Stimulated activated CD4-positive, alpha-beta T cell treated with anti-CD3 and anti-CD28 coated beads, Interleukin-15, amount 100 ng/mL, for 1 hour (primary cell): ENCODE measurements at places on chromosomes 5 and 9.

GRCh38 chr5:50476549-50476948 lies 35.5 kb upstream of the EMB start:
- DNase-seq = no peak

DNA sequence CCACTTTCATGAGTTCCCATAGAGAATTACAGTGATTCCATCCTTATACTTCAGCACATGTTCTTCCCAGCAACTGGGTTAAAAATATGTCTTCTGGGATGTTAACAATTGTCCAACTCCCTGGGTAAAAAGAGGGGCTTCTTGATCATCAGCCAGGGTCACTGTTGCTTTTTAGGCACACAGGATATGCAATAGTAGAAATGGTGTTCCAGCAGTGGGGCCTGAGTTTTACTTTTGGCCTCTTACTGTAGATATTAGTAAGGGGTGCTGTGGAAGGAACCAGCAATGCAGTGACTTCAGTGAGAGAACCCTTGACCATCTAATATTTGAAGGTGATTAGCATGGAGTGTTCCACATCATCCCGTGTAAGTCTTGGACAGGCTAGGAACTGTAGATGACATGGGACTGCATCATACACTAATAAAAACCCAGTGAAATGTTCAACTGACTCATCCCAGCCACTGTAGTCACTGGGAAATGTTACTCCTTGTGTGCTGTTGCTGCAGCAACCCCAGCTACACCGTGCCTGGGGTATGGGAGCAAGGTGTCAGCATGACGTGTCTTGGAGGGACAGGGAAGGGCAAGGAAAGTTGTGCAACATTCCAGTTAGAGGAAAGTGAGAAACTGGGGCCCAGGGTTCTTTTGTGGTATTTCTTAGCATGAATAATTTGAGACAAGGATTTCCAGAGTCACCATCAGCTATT lies 610.9 kb downstream of the RAB3C start:
- DNase-seq = no peak

DNA sequence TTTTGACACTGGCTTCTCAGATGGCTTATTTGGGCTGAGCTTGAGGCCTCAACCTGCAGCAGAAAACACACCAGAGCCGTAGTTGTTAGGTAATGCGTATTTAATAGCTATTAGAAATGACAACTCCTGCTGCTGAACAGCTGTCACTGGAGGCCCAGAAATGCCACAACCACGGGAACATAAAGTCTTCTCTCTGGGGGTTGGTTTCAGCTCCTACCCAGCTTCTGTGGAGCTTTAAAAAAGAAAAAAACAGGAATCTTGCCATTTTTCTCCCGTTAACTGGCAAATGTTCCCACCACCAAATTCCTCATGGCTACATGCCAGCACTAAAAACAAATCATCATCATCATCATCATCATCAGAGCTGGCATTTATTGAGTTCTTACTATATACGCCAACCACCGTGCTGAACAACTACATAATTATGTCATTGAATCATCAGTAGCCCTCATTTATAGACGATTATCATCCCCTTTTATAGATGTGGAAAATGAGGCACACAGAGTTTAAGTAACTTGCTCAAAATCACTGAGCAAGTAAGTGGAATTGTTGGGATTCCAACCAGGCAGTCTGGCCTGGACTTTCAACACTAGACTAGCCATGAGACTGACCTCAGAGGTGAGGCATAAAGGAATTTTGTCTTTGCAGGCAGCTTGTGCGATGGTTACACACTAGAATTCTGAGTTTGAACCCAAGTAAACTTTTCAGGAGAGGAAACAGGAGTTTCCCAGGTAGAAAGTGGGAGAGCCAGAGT lies 185.3 kb upstream of the WWC1 start:
- DNase-seq = no peak

GRCh38 chr9:14247577-14247976 lies 66.4 kb downstream of the NFIB start:
- no peak for DNase-seq

DNA sequence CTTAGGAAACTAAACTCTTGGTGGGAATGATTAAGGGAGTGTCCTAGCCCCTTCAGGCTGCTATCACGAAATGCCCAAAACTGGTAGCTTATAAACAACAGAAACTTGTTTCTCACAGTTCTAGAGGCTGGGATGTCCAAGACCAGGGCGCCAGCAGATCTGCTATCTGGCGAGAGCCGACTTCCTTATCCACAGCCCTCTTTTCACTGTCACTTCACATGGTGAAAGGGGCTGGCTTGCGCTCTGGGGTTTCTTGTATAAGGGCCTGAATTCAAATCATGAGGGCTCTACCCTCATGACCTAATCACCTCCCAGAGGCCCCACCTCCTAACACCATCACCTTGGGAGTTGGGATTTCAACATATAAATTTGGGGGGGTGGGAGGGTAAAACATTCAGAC lies 49.1 kb downstream of the IPPK start:
- no peak for DNase-seq

DNA sequence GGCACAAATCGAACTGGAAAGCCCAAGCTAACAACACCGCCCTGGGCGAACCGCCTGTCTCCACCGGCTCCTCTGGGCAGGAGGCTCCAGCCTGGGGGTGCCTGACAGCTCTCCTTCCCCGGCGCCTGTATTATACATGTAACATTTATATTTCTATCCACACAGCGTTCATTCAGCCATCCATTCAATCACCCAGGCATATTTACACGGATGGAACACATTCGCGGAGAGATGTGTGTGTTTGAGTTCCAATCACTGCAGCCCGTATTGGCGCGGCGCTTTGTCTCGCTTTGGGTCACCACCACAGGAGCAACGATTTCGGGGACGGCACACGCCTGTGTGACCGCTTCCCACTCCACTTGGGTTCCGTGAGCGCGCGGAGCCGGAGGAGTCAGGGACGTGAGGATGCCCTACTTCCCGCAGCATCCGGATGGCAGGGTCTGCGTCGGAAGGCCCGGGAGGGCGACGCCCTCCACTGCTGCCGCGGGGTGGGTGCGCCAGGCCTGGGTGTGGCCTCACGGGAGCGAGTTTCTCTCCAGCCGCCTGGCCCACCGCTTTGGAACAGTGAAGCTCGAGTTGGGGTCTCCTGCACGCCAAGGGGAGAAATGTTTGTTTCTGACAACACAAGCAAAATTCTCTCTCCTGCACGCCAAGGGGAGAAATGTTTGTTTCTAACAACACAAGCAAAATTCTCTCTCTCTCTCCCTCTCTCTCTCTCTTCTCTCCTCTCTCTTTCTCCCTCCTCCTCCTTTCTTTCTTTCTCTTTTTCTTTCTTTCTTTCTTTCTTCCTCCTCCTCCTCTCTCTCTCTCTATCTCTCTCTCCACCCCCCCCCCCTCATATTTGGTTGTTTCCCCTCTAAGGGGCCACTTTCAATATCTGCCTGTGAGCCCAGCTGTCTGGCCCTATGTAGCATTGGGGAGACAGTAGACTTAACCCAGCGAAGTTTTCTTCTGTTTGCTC lies 1.1 kb upstream of the SV2C start:
- DNase-seq = no peak

DNA sequence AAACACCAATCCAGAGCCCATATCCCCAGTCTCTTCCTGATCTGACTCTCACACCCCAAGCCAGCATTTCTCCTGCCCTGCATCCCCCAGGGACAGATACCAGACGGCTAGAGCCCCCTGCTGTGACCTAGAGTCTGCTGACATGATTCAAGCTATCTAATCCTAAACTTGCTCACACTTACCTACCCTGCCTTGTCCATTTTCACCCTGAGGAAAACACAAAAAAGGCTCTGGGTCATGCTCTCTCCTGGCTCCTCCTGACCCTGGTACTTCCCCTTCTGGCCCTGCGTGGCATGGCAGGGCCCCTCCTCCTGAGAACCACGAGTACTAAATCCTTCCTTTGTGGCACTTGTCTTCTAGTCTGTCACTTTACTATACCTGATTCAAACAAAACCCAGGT lies 2.8 kb upstream of the ARRDC1 start:
- DNase-seq = no peak

DNA sequence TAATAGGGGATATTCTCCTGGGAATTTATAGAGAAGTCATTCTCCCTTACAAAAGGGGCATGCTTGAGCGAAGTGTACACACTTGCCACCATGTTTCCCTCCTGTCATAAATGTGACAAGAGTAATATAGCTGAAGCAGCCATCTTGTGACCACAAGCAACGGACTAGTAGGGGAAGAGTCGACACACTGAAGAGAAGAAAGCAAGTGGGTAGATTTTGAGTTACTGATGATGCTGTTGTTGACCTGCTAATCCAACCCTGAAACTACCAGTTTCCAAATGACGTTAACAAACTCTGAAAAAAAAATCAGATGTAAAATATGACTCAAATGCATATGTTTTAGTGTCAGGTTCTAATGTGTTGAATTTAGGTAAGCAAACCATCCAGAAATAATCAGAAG lies 350.4 kb downstream of the CDH10 start:
- no peak for DNase-seq

- DNase-seq = no peak
Measured at GRCh38 chr9:73037613-73038012, 84.8 kb upstream of the ALDH1A1 start.

- DNase-seq = no peak
Measured at GRCh38 chr5:32837211-32837610, 126.1 kb downstream of the NPR3 start.

DNA sequence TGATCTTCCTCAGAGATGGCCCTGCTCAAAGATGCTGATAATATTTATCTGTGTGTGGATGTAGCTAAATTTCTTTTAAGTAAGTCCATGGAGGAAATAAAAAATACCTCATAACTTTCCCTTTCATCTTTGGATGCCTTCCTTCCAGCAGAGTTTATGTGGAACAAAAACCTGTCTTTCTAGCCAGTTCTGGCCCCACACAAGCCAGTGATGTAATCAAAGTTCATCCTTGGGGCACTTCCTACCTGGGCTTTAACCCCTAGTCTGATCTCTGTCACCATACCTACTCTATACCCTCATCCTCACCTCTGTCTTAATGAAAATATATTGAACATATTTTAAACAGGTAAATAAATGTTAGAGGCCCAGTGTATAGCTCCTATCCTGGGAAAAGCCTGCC lies 39.8 kb upstream of the RASGRF2 start:
- DNase-seq = no peak

GRCh38 chr9:135587658-135588057 lies 26.1 kb downstream of the PAEP start:
- DNase-seq = no peak

DNA sequence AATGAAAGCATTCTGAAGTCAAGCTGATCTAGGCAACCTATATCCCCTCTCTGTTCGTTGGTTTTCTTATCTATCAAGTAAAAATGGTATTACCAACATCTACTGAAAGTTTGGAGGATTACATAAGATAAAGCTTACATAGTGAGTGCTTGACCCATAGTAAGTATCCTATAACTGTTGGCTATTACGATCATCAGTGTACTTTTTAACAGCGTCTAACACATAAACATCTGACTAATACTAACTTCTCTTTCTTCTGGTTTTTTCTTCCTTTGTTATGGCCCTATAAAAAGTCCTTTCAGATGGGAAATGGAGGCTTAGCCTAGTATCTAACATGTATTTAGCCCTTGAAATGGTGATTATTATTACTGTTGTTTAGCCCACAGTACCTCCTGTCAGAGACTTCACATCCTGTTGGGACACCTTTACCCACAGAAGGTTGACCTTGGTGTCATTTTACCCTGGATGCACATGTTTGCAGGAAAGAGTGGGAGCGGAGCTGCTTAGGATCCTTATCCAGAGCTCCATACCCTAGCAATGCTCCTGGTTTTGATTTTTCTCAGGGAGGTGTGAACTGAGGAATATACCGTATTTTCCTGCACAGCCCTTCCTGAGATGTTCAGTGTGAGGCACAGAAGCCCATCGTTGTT lies 6.0 kb downstream of the INSYN2B start:
- DNase-seq = no peak

- DNase-seq = no peak
Measured at GRCh38 chr9:128637656-128638055, 19.0 kb downstream of the DYNC2I2 start.

DNA sequence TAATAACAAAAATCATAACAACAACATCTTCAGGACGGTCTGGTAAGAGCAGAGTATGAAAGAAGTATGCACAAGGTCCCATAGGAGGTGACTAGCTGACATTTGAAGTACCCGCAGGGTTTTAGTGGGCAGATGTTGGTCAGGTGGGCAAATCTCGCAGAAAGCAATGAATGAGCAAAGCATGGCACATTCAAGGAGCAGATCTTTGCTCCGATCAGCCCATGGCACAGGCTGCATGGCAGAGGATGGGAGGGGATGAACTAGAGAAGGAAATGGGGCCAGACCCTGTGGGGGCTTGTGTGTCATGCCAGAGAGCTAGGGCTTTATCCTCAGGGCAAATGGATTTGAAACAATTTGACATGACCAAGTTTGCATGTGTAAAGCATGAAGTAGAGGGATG lies 90.0 kb downstream of the SEMA6A start:
- DNase-seq = no peak

- no peak for DNase-seq
Measured at GRCh38 chr5:94093300-94093699, 351.9 kb upstream of the POU5F2 start.
